ENCODE measurements at places on chromosomes 13 and 19.

DNA sequence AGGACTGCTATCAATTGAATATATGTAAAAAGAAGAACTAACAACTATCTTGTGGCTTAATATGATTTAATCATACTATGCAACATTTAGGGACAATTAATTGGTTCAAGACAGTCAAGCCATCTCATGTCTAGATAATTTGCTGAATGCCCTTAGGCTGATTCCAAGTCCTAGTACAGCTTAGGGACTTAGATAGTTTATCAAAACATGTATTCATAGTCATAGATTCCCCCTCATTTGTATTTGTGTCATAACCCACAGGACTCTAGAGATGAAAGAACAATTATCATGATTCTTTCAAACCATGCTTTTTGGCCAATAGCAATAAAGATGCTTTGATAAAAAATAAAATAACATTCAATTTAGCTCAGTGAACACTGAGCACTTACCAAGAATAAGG lies 607.6 kb downstream of the SLITRK1 start:
- DNase-seq: no peak

DNA sequence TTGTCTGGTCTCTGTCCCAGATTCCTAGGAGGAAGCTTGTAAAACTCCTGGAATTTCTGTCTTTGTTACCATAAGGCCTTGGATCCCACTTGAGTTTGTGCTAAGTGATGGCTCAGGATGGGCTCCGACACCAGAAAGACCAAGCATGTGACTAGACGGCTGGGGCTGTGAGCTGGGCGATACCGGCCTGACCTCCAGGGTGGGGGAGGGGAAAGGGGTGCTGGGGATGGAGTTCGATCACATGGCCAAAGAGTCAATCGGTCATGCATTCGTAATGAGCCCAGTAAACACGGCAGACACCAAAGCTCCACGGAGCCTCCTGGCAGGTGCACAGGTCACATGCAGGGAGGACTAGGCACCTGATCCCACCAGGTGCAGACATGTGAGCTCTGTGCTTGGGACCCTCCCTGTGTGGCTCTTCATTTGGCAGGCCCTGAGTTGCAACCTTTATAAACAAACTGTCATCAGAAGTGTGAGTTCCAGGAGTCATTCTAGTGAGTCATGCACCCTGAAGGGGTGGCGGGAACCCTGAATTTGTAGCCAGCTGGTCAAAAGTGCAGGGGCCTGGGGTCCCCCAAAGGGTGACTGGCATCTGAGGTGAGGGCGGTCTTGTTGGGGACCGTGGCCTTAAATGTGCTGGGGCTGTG lies 27.1 kb downstream of the ELAVL1 start:
- no peak for DNase-seq

- no peak for DNase-seq
Measured at GRCh38 chr13:84297251-84297650, 415.0 kb upstream of the SLITRK1 start.

- DNase-seq: peak; percentile 60
Measured at GRCh38 chr19:47013041-47013517, 6.6 kb upstream of the NPAS1 start.

DNA sequence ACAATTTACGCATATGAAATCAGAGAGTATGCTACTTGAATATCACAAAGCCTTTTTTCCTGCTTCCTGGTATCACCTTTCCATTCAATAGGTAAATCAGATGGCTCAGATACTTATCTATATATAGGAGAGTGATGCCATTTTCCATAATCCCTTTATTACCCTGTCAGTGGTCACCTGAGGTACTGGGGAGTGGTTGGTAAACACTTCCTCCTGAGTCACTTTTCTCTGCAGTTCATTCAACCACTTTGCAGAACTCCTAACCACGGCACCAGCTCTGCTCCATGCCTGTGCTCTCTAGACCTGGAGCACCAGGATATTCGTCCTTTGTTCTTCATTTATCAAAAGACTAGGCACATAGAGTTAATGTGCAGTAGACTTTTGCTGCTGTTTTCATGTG lies 748.5 kb upstream of the KLHL1 start:
- no peak for DNase-seq

DNA sequence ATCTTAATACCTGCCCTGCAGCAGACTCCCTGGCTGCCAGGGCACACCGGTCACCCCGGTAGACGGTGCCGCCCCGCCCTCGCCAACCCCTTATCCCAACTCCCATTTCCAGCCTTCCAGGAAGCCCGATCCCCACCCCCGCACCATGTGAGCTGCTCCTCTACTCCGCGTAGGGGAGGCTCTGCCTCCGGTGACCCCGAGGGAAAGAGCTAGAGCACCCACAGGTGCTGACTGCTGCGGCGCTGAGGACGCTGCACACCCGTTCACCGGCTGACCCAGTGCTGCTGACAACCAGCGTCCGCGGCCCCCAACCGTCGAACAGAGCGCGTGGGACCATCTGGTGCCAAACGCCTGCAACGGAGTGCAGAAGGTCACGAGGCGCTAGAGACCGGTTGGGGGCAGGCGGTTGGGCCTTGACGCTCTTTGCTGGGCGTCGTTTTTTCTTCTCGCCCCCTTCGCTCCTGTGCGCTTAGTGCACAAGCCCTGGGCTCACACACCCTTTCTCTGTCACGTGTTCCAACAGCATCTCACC lies 59.6 kb upstream of the ZNF599 start:
- DNase-seq: no peak

- DNase-seq: no peak
Measured at GRCh38 chr19:31882709-31883108, 462.7 kb upstream of the ZNF507 start.

- no peak for DNase-seq
Measured at GRCh38 chr19:40705362-40705651, 11.4 kb downstream of the COQ8B start.

DNA sequence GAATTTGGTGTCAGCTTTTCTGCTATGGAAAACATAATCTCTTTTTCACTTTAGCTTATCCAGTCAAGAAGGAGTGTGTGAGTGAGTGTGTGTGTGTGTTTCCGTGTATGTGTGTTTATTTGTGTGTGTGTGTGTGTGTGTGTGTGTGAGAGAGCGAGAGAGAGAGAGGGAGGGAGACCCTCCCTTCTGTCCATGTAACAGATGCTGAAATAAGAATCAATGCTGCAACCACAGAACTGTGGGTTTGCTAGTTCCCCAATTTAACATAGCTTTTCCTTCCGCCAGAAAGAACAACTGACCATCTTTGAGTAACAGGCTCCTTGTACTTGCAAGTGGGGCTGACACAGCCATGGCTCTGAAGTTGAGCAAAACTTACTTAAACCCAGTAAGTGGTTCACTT lies 5.2 kb downstream of the LCP1 start:
- no peak for DNase-seq

- no peak for DNase-seq
Measured at GRCh38 chr13:74966275-74966674, 515.7 kb downstream of the TBC1D4 start.

GRCh38 chr19:58003174-58003828 lies 681 bp upstream of the ZNF606 start:
- no peak for DNase-seq

GRCh38 chr13:106176117-106176516 lies 359.3 kb downstream of the EFNB2 start:
- DNase-seq: peak; percentile 78

DNA sequence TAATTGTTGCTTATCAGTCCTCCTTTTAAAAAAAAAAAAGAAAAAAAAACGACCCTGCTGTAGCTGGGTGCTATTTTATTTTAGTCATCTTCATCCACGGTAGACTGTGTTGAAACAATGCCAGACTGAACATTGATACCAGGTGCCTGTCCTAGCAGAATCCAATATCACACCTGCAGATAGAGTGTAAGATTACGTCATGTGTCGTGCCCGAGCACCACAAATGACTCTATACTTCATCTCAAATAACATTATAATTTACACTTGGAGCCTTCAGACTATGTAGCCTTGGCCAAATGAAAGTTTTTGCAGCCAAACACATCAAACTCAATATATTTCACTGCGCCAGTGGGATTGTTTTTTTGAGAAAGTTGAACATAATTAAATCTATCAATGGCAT lies 410.6 kb downstream of the FGF9 start:
- no peak for DNase-seq

DNA sequence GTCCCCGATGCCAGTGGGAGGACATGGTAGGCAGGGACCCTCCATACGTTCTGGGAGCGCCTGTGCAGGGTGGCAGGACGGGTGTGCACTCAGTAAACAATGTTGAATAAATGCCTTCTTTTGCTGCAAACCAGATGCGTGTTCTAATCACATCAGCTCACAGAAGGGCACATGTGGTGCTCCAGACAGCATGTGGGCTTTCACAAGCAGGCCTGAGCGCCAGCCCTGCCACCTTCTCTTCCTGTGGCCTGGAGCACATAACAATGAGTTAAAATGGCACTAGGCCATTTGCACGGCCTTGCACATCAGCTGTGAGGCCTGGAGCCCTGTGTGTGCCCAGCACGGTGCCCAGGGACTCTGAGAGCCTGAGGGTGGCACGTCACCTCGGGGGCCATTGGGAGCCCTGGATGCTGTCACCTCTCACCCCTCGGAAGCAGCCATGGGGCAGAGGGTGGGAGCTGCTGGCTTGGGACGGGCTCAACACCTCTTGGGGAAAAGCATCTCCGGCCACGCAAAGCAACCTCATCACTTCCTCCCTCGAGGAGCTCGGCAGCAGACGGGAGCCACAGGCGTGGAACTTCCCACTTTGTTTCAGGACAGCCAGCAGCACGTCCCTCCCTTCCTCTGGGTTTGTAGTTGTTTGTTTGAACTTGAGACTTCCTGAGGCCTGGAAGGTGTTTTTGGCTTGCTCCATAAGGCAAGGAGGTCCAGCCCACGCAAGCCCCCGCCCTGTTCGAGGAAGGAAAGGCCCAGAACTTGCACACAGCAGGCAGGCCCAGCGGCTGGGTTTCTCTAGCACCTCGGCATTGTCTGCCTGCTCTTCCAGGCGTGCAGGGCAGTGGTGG lies 9.8 kb downstream of the MCF2L start:
- no peak for DNase-seq

GRCh38 chr13:45792827-45793303 lies 58.7 kb downstream of the SIAH3 start:
- DNase-seq: no peak

DNA sequence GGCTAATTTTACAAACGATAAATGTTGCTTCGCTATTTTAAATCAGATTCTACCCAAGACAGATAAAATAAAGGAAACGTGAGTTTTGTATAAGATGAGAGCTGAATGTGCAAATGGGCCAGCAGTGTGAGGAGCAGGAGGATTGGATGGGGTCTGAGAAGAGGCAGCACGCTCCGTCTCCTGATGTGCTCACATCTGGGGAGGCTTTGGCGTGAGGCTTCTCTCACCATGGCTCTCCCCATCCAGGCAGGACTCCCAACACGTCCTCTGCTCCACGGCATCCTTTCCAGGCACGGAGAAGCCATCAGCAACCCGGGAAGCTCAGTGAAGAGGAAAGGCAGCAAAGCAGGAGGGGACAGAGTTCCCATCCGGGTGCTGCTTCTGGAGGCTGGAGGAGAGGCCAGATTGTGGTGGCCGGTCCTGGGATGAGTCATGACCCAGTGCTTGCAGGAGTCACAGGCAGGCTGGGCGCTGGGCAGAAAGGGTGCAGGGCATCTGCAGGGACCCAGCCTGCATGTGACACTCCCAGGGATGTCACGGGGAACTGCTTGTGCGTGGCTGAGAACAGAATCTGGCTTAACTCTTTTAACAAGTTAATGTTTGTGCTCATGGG lies 47.5 kb downstream of the ZNF536 start:
- peak; percentile 63 for DNase-seq

- DNase-seq: no peak
Measured at GRCh38 chr13:52885141-52885540, 36.7 kb upstream of the PCDH8 start.

DNA sequence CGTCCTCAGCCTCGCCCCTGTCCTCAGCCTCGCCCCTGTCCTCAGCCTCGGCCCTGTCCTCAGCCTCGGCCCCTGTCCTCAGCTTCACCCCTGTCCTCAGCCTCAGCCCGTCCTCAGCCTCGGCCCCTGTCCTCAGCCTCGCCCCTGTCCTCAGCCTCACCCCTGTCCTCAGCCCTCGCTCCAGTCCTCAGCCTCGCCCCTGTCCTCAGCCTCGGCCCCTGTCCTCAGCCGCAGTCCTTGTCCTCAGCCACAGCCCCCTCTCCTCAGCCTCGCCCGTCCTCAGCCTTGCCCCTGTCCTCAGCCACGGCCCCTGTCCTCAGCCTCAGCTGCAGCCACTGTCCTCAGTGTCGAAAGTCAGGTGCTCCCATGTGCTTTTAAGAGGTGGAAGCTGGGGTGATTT lies 10.5 kb downstream of the C13orf46 start:
- no peak for DNase-seq

- DNase-seq: no peak
Measured at GRCh38 chr19:15231271-15231670, 977 bp downstream of the EPHX3 start.

- no peak for DNase-seq
Measured at GRCh38 chr13:109254274-109254673, 532.1 kb downstream of the IRS2 start.

DNA sequence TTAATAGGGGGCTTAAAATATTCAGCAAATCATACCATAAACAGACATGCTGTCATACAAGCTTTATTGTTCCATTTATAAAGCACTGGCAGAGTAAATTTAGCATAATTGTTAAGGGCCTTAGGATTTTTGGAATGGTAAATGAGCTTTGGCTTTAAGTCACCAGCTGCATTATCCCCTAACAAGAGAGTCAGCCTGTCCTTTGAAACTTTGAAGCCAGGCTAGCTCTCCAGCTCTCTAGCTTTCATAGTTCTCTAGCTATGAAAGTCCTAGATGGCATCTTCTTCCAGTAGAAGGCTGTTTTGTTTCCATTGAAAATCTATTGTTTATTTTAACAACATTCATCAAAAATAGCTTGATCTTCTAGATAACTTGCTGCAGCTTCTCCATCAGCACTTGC lies 420.8 kb upstream of the GPC6 start:
- DNase-seq: no peak

GRCh38 chr19:33143897-33144405 lies 12.0 kb downstream of the WDR88 start:
- peak; percentile 38 for DNase-seq

- DNase-seq: no peak
Measured at GRCh38 chr13:93364166-93364565, 137.6 kb downstream of the GPC6 start.

- DNase-seq: peak; percentile 71
Measured at GRCh38 chr19:24140099-24140498, 53.1 kb downstream of the ZNF254 start.

DNA sequence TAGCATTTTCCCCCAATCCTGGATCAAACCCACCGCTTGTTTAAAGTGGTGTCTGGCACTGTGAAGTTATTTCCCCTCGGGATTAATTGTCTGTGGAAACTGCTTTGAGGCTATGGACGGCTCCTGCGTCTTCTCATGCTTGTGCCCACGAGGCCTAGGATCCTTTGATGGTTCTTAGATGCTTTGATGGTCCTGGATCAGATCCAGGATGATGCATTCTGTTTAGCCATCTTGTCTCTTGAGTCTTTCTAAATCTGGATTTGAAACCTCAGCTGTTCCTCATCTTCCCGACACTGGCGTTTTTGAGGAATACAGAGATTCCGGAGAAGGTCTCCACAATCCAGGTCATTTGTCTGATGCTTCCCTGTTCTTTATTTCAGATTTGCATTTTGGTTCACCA lies 36.1 kb upstream of the USP29 start:
- no peak for DNase-seq
